ENCODE measurements at places on chromosomes 1 and 21.

DNA sequence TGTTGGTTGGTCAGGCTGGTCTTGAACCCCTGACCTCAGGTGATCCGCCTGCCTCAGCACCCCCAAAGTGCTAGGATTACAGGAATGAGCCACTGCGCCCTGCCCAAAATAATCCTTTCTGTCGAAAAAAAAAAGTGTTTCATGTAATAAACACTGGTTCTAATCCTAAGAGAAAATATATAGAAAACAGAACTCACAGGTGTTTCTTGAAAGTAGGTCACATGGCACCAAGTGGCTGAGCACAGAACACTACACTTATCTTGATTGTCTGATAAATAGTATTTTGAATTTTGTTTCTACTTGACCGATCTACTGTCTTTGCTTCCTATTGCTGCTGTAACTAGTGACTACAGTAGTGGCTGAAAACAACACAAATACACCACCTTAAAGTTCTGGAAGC, 87.6 kb upstream of the SOD1 start:
- no peak for DNase-seq

- DNase-seq, result no peak
Observed at GRCh38 chr1:54922921-54923421, 36.0 kb upstream of the DHCR24 start.

DNA sequence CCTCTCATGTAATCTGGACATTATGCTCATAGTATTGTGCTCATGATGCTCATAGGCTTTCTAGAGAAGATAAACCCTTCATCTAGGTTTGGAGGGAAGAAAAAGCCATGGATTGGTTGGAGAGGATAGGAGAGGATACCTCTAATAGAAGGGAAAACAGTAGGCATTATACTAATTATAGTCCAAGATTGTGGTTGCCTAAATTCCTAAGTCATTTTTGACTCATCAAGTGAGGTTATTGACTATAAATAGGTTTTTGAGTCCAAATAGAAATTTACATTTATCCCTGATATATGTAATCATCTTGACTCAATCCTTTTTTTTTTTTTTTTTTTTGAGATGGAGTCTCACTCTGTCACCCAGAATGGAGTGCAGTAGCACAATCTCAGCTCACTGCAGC, 5.0 kb downstream of the SYT11 start:
- DNase-seq, result no peak

DNA sequence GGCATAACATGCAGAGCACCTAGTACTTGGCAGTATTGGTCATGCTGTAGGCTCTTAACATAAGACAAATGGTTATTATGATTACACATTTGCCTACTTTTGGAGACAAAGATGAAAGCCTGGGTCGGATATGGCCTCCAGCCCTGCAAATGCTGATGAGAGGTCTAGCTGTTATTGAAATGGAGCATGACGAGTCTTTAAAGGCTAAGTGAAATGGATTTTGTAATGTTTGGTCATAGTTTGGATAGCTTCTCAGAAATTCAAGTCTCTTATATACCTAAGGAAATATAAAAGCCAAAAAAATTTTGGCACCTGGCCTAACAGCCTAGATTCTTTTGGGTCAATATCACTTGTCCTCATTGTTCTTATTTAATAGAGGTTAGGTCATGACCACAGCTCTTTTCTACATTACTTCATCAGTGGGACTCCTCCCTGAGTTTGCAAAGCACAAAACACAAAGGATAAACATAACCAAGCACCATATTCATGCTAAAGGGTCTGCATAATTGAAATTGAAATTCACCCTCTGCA, 69.2 kb upstream of the WLS start:
- DNase-seq, result no peak

DNA sequence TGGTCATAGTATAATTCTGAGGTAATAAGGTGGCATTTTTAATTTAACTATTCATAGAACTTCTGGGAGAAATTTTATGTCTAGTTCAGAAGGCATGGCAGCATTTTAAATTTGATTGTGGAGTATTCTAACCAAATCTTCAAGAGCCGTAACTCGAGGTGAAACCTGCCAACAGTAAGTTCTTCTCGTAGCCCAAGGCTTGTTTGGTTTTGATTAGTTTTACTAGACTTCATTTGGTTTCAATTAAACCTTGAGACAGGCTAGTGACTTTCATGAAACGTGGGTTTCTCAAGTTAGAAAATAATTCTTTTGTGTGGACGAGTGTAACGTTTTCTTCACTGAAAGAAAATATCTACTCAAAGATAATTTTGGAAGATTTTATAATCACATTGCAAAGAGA, 395.5 kb downstream of the USP25 start:
- no peak for DNase-seq

GRCh38 chr21:42041711-42042110, 29.4 kb upstream of the UMODL1 start:
- DNase-seq, result no peak

All from central memory CD4-positive, alpha-beta T cell (primary cell).